Uterus (tissue), 4 donors: ENCODE measurements at places on chromosomes 4 and X.

- no peak for DNase-seq
These were observed 833.1 kb downstream of the C4orf33 start for GRCh38 chr4:129929052-129929451.

DNA sequence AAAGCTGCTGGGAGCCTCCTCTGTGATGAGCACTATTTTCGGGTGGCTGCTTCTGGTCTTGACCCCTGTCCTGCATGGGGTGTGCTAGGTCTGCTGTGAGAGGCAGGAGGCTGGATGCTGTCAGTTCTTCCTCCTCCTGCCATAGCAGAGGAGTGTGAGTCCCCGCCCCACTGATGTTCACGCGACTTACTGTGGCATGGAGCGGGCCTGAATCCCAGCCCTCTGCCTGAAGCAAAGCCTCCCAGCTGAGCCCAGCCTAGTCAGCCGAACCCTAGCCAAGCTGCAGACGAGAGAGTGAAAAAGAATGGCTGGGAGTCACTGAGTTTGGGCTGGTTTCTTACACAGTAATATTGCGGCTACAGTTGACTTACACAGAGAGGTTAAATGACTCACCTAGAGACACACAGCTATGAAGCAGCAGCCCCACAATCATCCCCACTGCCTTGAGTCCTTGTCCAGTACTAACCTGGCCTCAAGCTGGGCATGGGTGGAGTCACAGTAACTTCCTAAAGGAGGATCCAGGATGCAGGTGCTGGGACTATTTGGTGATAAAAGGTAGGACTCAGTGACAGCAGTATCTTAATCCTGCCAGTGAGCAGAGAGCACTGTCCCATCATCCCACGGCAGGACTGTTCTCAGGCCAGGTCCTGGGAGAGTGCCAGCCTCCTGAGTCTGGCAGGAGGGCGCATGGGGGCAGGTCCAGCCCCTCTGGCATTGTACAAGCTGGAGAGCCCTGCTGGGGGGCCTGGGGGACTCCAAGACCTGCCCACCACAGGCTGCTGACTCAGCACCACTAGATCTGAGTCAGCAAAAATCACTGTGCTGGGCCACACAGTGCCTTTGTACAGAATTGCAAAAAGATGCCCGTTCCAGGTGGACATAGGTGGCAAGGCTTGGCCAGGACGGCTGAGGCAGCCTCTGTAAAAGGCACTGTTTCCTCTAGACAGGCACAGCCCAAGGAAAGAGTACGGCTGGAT is 60.4 kb upstream of the CRMP1 start:
- DNase-seq = no peak

GRCh38 chr4:108053251-108053711 is 63.6 kb downstream of the HADH start:
- no peak for DNase-seq

DNA sequence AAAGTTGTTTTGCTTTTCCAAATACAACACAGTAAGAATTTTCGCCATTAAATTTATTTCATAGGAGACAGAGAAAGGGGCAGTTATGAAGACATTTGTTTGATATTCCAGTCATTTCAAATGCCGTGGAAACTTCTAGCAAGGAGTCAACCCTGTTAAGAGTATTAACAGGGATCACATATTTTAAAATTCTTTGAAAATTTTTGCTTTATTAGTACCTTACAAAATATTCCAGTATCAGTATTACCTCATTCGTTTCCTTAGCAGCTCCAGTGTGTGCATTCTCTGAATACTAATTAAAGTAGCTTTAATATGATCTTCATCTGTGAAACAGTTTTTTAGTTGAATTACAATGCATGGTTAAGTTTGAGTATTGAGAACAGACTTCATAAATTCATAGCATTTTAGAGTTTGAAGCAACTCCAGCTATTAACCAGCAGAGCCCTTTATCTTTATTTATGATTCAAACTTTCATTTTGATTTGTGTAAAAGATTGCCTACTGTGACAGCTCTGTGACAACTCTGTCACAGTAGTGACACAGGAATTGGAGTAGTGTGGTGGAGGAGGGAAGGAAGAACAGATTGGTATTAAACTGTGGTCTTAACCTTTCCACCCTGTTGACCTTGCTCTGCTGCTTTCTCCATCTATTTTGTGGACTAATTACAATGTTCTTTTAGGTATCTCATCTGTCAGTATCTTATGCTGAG is 86.3 kb downstream of the PDLIM5 start:
- DNase-seq = no peak

- no peak for DNase-seq
These were observed 685.0 kb upstream of the FRG1 start for GRCh38 chr4:189255636-189256035.

- no peak for DNase-seq
These were observed 58.7 kb downstream of the LEF1 start for GRCh38 chr4:108109997-108110416.

- no peak for DNase-seq
These were observed 109.7 kb downstream of the SHROOM3 start for GRCh38 chr4:76544725-76545124.

DNA sequence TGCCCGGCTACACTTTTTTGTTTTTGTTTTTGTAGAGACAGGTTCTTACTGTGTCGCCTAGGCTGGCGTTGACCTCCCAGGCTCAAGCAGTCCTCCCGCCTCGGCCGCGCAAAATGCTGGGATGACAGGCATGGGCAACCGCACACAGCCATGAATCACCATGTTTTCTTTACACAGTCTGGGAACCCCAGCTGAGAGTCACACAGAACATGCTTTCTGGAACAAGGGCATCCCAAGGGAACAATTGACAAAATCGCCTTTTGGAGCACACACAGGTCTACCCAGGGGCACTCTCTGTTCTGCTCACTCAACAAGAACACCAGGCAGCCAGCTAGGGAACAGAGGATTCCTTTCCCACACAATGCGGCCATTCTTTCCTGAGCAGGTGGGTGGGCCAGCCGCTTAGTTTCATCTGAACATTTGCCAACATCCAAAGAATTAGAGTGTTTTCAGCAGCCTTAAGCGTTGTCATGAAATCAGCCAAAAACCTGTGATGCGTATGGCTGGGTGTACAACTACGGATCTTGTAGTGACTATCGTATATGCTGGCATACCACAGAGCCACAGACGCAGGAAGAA is 15.7 kb downstream of the PRKX start:
- no peak for DNase-seq

- no peak for DNase-seq
These were observed 121.3 kb downstream of the HS6ST2 start for GRCh38 chrX:132837126-132837525.

GRCh38 chrX:40845331-40845911 is 110.1 kb upstream of the MED14 start:
- DNase-seq = peak; percentile 29

- no peak for DNase-seq
These were observed 71.1 kb downstream of the CCSER1 start for GRCh38 chr4:90198086-90198847.

DNA sequence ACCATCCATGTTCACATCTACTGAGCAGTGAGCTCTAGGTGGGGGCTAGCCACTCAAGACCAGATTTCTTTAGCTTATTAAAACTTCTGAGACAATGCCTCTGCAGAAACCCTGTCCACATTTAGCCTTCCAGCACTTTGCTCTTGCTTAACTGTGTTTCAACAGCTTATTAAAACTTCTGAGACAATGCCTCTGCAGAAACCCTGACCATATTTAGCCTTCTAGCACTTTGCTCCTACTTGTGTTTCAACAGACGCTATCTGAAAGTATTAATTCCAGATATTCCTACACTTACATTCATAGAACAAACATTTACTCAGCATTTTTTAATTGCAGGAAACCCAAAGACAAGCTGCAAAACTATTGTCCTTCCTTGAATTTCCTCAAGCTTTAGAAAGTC is 91.9 kb downstream of the SEL1L3 start:
- DNase-seq = no peak

GRCh38 chr4:15651676-15652075 is 3.5 kb downstream of the FBXL5 start:
- DNase-seq = no peak

DNA sequence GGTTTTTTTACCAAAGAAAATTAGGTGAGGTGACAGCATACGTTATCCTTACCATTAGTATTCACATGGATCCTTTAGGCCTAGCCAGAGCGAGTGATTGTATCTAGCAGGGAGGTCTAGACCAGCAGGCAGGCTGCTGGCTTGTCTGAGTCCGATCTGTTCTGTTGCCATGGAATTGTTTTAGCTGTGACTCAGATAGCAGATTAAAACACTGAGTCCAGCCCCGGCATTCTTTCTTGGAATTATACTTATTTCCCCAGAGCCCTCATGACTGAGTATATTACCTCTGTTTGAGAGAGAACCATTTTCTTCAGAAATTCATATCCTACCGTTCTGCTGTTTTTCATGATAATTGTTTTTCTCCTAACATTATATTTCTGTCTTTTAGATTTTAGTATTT is 37.4 kb downstream of the OCRL start:
- peak; percentile 21 for DNase-seq

GRCh38 chrX:16770970-16771482 is 15.2 kb upstream of the TXLNG start:
- no peak for DNase-seq

DNA sequence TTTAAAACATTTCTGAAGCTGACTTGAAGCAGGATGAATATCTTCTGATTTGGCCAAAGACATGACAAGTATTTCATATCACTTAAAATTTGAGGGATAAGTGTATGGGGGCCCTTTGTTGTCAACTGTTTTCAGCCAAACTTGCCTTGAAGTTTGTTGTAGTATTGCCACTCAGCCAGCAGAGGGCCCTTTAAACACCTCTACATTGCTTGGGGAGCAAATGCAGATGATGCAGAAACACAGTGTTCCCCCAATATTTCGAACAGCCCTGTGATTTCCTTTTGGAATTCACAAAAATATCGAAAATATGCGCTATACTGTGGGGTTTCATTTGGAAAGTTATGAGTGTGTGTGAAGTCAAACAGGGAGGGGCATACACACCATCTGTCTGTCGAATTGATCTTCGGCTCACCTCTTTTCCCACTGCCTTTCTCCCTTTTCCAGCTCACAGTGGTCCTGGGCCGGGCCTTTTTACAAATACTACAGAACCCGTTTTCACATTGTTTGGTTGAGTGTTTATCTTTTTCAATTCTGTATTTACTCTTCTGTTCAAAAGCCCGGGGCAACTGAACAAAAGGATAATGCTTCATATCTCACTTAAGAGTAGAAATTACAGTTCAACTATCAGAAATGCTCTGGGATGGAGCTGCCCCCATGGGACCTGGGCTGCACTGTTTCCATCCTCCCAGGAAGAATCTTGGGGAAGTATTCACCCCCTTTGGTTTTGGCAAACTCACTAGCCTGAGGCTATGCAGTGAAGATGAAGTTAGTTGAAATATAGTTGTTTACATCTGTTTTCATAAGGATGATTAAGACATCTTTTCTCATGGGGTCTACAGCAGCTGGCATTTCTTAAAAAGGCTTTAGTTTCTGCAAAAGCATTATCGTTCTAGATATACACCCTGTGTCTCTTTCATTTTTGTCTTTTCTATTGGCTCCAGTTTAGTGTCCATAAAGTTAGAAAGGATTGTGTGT is 137.6 kb downstream of the EGF start:
- DNase-seq = peak; percentile 23

- no peak for DNase-seq
These were observed 6.5 kb downstream of the FATE1 start for GRCh38 chrX:151722241-151722846.

DNA sequence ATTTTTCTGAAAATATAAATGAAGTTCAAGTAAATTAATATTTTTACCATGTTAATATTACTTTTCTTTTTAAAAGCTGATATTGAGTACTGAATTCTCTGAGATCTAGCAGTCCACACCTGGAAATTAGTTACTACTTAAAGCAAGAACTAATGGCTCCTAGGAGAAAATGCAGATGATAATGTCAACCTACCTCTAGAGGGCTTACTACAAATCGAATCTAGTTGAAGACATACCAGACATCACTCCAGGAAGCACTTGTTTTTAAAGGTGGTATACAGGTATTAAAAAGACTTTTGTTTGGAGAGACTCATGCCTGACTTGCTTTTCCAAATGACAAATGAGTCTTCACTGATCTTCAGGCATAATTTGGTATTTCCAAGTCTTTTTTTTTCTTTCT is 516.4 kb upstream of the BOD1L1 start:
- no peak for DNase-seq

GRCh38 chr4:159024266-159024665 is 78.6 kb upstream of the RAPGEF2 start:
- no peak for DNase-seq

DNA sequence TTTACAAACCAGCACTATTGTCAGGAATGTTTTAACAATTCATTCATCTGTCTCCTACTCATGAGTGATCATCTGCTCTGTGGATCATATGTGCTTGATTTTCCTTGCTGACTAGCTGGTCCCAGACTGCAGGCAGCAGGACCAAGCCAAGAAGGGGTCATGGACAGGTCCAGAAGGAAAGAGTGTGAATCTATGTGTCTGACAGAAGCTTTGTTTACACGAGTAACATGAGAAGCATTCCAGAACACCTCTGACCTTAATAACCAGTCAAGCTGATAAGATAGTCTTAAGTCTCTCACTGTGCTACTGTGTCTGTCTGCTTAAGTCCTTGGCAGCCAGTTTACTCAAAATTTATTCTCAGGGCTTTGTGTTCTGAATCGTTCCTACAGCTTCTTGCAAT is 39.0 kb downstream of the GUCY1A1 start:
- no peak for DNase-seq

DNA sequence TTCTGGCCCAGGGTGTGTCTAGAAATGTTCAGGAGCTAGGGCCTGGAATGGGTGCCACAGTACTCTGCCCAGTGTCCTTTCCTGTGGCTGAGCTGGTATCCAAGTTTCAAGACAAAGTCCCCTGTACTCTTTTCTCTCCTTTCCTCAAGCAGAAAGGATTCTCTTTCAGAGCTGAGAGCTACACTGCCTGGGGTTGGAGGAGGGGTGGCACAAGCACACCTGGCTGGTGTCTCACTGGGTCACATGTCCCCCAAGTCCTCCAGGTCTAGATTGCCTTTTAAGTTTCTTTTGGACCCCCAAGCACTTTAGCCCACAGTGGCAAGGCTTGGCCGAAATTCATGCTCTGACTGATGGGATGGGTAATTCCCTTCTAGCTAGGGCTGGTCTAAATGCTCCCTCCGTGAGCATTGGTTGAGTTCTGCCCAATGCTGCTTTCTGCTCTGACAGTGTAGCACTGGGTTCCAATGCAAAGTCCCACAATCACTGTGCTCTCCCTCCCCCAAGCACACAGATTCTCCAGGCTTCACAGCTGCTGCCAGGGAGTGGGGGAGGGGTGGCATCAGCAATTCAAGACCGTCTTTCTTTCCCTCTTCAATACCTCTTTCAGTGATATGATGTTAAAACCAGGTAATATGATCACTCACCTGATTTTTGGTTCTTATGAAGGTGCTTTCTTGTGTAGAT is 47.8 kb downstream of the BEX3 start:
- DNase-seq = no peak

GRCh38 chrX:24506082-24506481 is 41.0 kb downstream of the PDK3 start:
- no peak for DNase-seq

DNA sequence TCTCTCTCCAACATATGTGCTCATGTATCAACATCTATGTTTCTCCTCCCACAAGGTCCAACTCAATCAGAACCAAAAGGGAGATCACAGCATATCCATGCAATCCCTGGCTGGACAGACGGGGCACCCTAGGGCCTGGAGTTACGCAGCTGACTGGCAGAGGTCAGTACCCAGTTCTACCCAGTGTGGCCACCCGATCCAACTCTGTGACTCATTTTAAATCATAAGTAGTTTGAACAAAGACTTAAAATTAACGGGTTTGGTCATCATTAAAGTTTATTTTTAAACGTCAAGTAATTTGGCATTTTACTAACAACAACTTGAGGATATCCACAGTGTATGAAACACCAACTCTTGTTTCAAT is 59.5 kb downstream of the APBB2 start:
- DNase-seq = no peak
